ENCODE measurements at places on chromosomes 16 and 17.
A peak's percentile ranks its signal among the peaks of the same experiment; 100 is the strongest.

DNA sequence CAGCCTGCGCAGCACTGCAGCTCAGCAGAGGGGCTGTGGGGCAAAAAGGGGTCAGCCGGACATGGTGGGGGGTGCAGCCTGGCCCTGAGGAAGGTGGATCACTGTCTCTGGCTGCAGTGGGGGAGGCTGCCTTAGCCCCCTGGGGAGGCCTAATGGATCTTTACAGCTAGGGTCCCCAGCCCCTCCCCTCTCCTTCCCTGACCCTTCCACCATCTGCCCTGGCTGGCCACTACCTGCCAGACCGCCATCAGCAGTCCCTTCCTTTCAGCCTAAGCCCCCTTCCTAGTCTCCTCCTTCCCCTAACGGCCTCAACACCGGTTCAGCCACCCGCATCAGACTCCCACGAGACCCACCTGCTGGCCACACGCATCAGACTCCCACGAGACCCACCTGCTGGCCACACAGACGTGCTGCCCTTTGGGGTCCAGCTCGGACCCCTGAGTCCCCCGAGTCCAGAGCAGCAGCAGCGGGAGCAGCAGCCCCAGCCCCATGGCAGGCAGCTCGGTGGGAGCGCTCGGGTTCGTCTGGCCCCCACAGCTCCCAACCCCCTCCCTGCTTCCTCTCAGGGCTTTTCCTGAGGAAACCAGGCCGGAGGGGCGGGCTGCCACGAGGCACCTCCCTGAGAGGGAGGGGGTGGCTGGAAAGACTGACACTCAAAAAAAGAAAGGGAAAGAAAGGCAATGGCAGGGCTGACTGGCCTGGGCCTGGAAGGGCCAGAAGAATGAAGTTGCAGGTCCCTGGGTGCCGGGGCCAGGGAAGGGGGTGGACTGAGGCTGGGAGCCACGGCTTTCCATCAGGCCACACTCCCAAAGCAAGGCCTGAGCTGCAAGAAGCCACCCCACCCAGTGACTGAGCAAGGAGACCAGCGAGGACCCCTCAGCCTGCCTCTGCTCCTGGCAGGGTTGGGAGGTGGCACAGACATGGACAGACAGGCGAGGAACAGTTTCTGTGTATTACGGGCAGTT is at the start of gene SCARF1:
Gene SCARF1, minus strand, starts transcription at position 526 of the 965 bp plus-strand sequence. Its CDS starts 35 bp downstream, at position 491.
- DNase-seq: no peak

DNA sequence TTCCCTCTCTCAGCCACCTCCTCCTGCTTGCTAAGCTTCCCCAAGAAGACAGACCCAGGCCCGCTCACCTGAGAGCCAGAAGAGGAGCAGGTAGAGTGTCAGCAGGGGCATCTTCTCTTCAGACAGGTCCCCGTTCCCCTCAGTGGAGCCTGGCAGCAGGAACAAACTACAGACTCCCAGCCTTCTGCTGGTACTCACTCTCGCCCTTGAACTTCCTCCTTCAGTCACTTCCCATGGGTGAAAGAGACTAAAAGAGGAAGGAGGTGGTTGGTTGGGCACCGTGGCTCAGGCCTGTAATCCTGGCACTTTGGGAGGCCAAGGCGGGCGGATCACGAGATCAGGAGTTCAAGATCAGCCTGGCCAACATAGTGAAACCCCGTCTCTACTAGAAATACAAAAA is at the start of gene CD300LF:
Gene CD300LF, minus strand, starts transcription at position 168 of the 400 bp plus-strand sequence. Its CDS starts 57 bp downstream, at position 111.
- DNase-seq: no peak

DNA sequence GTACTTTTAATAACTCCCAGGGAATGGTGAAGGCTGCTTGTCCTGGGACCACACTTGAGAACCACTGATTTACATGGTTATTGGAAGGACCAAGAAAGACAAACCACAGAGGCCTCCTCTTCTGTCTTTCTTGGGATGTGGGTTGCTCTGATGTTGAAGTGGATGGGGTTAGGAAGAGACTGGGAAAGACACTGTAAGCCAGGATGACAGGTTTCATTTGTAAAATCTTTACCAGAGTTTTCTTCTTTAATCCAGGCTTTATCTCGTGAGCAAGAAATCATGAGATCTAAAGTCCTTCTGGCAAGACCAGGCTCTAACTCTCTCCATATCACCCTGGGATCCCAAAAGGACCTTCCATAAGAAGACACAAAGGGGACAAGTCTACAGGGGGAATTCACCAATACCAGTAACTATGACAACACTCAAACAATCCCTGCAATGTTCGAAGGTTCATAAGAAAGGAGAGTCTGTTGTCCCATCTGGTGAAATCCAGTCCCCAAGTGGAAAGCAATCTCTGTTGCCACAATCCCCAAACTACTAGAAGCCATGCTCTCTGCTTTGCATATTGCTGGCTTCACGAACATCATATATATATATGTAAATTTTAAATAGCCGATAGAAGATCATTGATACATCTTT is 44.8 kb upstream of the CDRT4 start:
- DNase-seq: no peak

DNA sequence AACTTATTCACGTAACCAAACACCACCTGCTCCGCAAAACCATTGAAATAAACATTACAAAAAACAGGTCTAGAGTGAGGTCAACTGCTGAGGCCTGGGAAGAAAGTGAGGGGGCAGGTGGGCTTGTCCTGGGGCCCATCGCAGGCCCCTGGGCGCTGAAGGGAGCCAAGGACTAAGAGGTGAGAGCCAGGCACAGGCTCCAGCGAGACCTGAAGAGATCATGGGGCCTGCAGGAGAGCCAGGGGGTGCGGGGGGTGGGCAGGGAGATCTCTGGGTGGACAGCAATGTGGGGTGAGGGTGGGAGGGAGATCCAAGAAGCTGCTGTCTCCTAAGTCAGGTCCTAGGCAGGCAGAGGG is 7.9 kb downstream of the ARHGAP27 start:
- DNase-seq: no peak

DNA sequence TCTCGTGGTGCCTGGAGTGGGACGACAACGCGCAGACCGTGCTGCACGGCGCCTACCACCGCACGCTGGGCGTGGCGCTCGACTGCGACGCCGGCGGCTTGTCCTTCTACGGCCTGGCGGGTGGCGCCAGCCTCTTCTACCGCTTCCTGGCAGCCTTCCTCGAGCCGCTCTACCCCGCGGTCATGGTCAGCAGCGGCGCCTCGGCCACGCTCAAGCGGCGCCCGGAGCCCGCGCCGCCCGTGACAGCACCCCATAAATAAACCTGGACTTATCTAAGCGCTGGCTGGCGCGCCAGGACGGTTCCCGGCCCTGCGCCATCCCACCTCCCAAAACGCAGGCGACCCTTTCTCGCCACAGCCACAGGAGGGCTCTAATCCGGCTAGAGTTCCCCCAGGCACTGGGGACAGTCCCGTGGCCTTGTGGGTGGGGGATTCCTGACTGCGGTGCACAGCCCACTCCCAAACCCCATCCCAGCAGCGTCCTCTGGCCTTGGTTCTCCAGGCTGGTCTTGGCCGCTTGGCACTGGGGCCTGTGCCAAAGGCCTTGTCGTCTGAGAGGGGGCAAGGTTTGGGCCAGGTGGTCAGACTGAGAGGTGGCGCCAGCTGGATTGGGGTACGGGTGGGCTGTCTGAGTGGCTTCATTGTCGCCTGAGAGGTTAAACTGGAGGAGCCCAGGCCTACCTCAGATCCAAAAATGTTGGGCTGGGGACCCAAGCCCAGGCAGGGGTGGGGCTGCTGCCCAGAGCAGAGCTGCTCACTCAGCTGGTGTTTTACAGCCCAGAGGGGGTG is 10.1 kb upstream of the SLC16A5 start:
- peak; percentile 20 for DNase-seq

DNA sequence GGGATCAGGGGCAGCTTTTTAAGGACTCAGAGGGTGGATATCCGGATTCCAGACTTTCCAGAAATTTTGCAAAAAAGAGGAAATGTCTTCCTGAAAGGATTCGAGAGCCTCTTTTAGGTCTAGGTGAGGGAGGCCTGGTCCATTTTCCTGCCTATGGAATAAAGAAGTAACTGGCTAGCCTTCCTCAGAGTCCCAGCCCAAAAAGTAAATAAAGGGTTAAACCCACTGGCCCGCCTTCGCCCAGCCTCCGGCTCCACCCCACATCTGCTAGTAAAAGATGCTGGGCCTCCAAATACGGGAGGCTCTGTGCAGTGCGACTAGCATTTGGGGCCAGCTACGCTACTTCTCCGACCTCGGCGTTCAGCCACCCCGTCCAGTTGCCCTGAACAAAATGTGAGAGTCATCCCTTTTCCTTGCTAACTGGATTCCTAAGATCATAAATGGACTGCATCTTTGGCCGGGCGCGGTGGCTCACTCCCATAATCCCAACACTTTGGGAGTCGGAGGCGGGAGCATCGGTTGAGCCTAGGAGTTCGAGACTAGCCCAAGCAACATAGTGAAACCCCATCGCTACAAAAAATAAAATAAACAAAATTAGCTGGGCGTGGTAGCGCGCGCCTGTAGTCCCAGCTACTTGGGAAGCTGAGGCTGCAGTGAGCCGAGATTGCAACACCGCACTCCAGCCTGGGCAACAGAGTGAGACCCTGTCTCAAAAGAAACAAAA is 824 bp upstream of the MPP2 start:
- DNase-seq: peak; percentile 25

DNA sequence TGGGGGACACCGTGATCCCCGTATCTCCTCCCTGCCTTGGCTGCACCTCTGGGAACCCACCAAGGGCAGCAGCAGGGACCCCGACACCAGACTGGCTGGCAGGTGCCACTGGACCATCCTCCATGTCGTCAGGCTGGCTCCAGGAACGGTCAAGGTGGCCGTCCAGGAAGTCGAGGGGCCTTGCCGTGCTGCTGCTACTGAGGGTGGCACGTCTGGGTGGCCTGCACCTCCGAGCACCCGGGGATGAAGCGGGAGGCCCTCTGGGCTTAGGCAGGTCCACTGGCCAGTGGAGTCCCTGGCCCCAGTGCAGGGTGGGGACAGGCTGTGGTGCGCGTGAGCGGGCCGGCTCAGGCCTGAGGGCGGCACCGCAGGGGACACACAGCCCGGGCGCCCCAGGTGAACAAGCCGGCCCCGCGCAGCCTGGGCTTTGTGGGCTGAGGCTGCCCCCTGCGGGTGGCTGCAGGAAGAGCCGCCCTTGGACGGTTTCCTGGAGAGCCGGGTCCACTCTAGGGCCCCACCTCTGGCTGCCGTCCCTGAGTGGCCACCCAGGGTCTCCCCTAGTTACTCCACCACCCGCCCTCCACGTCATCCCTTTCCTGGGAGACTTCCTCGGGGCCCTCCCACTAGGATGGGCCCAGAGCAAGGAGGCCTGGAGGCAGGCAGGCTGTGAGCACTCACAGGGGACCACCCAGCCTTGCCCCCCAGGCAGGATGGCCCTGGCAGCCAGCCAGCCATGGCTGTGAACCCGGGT is 42.8 kb upstream of the ZC3H18 start:
- peak; percentile 45 for DNase-seq

DNA sequence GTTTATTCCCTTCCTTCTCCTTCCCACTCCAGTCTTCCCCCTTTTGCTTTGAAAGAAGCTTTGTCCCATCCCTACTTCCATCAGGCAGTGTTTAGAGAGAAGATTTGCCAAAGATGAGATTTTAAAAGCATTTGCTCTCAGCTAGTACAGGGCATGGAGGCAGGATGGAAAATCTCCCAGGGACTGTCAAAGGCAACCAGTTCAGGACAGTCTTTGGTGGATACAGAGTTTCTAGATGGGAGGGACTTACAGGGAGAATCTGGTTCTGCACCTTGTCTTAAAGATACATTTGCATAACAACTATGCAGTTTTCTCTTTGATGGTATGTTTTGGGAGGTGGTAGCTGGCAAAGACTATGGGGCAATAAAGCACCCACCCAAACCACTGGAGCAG is 26.2 kb downstream of the CHD9 start:
- no peak for DNase-seq

DNA sequence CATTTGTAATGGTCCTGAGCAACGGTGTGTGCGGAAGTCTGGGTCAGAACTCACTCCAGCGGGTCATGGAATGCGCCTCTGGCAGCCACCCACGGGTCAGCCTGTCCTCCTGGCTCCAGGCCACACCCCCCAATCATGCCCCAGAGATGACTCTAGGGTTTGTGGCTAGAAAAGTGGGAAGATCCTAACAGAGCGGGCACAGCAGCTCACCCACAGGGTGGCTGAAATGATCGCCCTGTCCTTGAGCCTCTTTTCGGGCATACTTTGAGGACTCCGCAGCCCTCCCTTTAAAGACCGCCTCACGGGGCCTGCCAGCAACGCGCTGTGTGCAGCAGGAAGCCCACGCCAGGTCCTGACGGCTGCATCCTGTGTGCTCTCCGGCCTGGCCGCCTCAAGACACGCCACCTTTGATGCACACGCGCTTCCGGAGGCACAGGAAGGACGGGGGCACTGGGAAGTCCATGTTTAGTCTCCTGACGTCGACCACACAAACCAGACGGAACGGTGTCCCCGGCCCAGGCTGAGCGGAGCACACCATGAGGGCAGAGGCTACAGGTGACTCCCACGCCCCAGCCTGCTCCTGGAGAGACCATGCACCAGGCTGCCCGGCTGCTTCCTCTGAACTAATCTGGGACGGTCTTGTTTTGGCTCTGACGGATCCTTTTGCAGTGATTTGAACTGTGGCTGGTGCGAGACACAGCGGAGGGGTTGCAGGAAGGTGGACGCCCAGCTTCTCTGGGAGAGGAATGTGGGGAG is 92.9 kb downstream of the TBC1D16 start:
- peak; percentile 14 for DNase-seq

DNA sequence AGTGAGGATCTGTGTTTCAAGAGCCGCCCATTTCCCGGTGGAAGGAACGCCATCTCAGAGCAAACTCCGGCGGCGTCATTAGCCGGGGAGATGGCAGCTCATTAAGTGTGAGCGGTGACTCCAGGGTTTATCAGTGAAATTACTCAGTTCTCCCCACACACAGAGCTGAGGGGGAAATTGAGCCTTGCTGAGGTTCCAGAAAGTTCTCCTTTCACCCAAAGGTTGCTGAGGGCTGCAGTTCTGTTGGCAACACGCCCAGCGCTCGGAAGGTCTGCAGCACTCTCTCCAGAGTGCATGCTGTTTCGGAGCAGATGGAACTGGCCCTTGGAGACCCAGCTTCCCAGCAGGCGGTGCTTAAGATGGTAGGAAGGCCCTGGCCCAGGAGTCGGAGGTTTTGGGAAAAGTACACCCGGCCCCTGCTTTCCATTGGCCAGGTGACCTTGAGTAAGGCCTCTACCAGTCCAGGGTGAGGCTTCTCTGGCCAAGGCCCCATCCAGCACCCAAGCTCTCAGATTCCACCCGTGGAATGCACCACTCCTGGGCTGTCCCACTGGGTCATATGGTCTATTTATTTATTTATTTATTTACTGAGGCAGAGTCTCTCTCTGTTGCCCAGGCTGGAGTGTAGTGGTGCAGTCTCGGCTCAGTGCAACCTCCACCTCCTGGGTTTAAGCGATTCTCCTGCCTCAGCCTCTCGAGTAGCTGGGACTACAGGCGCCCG is 167.7 kb upstream of the CIBAR2 start:
- DNase-seq: no peak

DNA sequence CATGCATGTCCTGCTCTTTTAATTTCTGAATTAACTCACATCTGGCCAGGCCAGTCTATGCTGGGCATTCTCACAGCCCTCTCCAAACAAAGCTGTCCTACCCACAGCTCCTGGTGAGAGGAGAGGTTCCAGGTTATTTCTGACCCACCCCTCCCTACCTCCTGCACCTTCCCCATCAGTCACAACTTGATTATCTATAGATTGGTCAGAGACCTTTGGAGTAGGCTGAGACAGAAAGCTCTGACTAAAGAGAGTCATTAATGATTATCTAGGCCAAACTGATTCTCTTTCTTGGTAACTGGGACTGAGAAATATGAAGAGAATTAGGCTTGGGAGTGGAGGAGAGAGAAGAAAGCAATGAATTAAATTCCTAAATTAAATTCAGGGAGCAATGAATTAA is 1.4 kb upstream of the KRT222 start:
- no peak for DNase-seq

Measured in CD8-positive, alpha-beta memory T cell (primary cell).